NCI-H526 (cell line): ENCODE measurements at places on chromosomes 6 and 20.

DNA sequence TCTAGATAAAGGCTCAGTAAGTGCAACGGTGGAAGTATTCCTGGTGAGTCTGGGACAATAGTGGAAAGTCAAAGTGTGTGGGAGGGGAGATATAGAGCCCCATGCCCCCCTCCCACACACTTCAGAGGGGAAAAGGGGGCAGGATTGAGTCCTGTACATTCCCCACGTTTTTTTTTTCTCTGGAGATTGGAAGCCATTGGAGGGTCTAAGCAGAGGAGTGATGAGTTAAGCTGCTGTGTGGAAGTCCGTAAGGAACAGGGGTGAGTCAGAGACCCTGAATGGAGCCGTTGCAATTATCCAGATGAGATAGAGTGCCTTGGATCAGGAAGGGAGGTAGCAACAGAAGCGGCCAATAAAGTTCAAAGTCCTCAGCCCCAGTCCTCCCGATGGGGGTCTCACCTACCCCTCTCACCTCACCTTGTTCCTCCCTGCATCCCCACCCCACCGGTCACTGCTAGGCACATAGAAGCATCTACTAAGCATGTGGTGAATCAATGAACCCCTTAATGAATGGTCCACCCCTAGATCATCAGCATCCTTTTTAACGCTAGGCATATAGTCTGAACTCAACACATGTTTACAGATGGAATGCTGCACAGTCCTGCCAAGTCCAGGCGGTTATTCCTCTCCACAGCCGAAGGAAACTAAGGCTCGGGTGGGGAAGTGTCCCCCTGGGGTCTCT is 662 bp upstream of the SLC9A8 start:
- DNase-seq: peak; percentile 60

GRCh38 chr6:104521176-104521575 is 338.5 kb downstream of the HACE1 start:
- DNase-seq: no peak

- DNase-seq: no peak
These were observed 1.7 kb downstream of the POPDC3 start for GRCh38 chr6:105178110-105178509.

DNA sequence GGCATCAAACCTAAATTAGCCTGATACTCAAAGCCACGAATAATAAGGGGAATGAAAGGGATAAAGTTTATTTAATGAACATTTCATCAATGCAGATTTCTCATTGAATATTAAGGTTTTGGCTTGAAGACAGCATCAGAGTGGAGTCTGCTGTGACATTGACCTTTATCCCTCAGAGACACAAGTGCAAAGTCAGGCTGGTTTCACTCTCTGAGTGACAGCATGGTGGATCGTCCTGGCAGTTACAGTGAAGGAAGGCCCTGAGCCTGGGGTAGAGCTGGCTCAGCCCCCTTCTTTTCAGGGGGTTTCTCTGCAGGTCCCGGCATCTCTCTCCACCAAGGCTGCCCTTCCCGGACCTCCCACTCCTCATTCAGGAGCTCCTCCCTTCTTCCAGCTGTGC is 503.1 kb downstream of the PREX1 start:
- DNase-seq: no peak

GRCh38 chr20:16243470-16243869 is 329.8 kb downstream of the KIF16B start:
- no peak for DNase-seq
